T-helper 1 cell (primary cell): ENCODE measurements at places on chromosomes 6 and 20.

DNA sequence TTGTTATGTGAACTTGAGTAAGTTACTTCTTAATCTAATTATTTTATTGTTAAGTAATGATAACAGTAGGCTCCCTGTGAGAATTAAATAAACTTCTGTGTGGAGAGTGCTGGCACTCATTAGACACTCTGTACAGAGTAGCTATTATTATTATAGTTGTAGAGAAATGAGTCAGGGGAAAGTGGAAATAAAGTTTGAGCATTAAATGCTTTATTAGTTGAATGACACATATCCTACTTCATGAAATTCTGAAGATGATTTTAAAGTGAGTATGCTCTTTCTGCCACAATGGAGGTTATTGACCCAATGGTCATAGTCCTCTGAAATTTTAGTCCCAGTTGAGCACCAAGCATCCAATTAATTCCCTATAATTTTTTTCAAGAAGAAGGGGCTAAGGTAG is 5.9 kb downstream of the ECI2 start:
- DNase-seq, result no peak

GRCh38 chr6:52155791-52156576 is 30.2 kb upstream of the IL17A start:
- no peak for DNase-seq

- DNase-seq, result no peak
These were observed 145.2 kb downstream of the PDE7B start for GRCh38 chr6:135996668-135997067.

DNA sequence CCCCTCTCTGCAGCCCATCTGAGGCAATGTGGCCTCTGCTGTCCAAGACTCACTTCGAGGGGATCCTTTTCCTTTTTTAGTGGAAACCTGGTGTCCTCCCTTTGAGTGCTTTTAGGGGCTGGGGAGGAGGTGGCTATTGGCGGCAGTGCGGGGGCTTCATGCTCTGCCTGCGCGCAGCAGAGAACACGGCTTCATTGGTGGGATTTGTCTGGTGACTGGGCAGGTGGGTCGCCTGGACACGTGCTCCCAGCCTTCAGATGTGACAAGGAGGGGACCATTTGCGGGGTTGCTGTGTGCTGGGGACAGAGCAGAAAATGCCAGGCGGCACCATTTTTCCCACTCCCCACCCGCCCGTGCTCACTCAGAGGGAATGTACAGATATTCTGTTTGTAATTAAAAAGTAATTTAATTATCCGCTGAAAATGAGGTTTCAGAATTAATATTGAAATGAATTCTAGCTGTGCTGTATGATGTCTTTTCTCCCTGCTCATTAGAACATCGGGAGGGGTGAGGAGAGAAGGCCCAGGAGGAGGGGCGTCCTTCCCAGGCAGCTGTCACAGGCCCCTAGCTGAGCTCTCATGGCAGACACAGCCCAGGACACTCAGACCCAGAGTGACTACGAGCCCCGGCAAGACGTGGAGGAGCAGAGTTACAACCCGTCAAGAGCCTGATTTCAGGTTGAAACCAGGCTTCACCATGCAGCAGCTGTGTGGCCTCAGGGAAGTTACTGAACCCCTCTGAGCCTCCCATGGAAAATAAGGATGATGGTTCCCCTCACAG is 417.2 kb upstream of the SULF2 start:
- no peak for DNase-seq

- no peak for DNase-seq
These were observed 211.3 kb downstream of the ARID1B start for GRCh38 chr6:156988276-156989158.

DNA sequence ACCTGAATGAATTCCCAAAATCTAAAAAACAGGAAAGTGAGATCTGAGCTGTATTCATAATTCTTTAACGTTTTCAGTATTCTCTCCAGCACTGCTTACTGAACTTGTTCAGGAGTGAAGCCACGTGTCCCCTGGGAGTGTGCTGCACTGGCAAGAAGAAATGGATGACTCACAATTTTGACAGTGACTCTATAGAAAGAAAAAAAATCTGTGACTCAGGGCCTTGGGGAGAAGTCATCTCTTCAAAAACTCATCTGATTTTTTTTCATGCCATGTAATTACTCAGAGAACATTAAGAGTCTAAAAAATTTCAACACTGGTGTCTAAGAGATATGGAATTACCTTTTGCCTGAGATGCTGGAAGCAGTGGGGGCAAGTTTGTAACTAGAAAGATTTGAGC is 39.7 kb downstream of the ANKEF1 start:
- no peak for DNase-seq

DNA sequence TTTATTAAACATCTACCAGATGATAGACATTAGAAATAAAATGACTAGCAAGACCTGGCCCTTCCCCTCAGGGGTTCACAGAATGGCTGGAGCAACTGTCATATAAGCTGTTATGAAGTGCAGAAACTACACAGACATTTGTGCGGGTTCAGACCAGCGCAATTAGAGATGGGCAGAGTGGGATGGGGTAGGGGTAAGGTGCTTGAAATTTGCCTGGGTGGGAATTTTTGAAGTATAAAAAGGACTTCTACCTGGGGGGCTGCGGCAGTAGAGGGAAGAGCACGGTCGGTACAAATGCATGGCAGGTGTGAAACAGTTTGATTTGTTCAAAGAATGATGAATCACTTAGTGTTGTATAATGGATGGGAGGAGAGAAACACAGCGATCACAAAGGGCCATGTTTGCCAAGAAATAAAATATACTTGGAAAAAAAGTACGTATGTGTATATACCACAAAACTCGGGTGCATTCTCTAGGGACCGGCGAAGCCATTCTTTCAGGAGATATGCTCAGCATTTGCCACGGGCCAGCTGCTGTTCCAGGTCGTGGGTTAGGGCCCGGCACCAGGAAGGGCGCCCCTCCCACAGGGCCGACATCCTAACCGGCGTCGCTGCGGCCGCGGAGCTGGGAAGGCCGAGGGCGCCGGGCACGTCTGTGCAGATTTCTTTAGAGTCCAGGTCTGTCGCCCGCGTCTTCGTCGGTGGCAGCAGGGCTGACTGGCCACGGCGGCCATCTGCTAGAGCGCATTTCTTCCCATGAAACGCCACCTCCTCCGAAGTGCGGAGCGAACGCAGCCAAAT is 809 bp upstream of the NOL7 start:
- DNase-seq, result no peak

GRCh38 chr6:155854787-155855186 is 399.1 kb upstream of the NOX3 start:
- DNase-seq, result no peak

GRCh38 chr20:59334651-59335300 is 34.4 kb downstream of the EDN3 start:
- no peak for DNase-seq

DNA sequence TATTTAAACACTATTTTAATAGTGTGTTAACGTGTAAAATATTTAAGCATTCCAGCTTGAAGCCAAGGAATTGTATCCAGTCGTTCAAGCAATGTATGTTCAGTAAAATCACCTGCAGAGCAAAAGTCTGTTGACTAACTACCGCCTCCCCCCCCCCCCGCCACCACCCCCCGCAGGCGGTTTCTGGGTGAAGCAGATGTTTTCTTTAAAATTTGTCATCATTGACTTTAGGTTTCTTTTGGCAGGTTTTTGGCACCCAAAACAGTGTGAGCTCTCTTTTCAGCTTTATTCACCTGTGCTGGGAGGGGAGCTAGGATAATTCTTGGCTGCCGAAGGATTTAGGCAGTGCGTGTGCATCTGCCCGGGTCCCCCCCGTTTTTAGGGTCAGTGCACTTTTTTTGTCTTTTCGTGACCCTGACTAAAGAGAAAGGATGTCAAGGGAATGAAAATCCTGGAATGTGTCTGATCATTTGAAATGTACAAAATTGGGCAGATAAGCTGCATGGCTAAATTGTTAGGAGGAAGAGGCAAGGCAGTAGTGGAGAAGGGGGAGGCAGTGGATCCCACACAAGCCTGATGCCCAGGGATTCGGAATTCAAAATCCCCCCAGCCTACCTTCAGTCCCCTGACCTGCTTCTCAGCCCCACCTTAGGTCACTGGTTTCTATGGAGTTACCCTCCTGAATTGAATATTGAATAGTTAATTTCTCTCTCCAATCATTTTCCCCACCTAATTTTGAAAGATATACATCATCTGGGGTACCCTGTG is 1.1 kb downstream of the EDN1 start:
- no peak for DNase-seq

DNA sequence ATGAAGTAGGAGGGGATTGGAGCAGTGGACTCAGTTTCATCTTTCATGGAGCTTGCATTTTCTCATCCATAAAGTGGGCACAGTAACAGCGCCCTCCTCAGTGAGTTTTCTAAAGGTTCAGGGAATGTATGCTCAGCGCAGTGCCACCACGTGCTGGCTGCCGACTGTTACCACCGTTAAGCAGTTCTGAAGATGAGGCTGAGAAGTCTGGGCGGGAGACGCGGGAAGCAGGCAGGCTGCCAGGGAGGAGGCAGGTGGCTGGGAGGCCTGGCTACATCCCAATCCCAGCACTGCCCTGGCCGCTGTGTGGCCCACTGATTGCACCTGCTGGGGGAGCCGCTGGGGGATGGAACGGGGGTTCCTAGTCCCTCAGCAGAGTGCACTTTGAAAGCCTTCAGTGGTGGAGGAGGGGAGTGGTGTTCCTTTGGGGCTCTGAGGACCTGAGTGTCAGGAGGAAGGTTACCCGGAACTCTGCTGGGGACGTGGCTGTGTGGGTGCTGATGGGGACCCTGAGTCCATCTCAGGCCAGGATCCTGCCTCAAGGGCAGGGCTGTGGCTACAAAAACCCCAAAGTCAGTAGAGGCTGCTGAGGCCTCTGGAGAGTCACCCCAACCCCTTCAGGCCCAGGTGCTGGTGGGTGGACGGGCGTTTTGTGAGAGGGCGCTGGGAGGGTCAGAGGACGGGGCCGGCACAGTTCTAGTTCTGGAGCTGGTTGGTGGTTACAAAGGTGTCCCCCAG is 28.0 kb upstream of the PHACTR3 start:
- DNase-seq, result no peak

GRCh38 chr6:160137130-160137988 is 15.7 kb downstream of the SLC22A1 start:
- no peak for DNase-seq

DNA sequence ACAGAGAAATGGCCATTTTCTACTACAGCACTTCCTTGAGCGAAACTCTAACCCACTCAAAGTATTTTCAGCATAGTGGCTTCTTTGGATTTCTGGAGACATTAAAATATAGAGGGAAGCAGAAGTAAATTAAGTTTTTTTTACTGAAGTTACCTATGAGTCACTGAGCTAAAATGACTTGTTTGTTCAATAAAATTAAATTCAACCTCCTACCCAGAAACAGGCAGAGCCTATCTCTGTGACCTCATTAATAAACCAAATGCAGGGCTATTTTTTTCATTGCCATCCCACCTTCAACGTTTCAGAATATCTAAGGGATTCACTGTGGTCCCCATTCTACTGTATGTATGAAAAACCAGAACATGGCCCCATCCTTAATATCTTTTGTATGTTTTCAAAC is 133.0 kb downstream of the MTFR2 start:
- no peak for DNase-seq

DNA sequence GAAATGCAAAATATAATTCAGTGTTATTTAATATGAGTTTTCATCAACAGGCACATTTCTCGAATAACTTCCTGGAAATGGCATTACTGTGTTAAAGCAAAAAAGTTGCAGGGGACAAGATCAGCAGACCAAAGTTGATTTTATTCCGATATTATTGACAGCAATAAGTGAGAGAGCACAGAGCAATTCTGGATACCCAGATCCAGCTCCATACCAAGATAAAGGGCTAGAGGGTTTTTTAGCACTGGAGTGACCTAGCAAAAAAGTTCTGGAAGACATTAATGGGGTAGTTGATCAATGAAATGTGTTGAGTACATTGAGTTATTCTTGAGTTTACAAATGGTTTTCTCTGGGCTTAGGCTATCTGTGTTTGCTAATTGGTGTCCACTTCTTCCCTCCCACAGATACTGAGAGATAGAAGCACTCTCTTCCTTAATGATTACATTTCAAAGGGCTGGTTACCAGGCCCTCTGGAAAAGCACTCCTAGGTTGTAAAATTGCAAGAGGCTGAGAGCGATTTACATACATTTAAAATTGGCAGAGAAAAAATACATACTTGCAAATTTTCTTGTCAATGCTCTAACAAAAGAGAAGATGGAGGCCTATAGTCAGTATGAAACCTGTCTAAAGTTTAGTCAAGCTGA is 47.0 kb upstream of the MANEA start:
- no peak for DNase-seq

DNA sequence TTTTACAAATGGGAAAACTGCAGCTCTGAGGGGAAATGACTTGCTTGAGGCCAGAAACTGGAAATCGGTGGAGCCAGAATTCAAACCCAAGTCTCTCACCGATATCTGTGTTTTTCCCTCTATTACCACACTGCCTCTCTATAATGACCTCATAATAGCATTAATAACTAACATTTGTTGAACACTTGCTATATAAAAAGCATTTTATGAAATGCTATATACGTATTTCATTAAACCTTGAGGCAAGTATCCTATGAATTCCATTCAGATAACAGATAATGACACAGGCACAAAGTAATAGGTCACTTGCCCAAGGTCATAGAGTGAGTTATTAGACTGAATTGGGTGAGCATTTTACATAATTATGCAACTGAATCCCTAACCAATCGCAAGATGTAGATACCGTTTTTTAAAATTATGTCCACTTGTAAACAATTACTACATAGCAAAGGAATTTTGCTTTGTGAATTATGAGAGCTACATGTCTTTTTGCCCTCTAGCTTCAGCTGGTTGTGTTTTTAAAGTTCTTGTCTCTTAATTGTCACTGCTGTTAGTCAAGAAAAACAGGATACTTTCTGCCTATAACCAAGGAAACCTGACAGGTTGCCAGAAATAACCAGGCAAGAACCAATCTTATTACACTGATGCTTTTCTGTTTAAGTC is 4.7 kb downstream of the DSN1 start:
- DNase-seq, result no peak

DNA sequence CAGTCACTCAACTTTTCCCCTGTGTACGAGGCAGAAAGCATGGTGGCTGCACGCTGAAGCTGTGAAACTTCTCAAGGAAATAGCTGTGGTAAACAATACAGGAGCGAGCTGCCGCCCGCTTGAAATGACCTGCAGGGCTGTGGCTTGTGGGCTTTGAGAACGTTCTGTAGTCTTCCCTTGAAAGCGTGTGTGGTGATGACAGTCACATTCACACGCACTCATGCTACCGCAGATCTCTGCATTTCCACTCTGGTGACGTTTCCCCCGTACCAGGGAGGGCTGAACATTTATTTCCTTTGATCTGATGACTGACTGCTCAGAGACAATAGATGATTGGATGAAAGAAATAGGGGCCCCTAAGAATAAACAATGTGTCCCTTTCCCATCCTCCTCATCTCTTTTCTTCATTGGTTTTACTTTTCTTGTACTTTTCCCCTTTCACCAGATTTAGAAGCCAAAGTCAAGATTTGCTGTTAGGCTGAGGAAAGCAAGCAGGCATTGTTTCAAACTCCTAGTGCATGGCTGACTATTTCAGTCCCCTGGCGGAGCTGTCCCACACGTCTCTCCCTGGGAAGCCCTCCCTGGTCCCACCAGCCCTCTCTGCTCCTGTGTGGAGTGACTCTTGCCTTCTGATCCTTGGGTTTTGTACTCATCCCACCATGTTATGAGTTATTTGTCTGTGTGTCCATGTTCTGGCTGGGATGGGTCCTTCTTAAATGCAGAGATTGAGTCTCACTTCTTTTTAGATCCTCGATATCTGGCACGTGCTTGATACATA is 3.9 kb downstream of the SYTL3 start:
- DNase-seq, result peak; percentile 72
